ENCODE measurements at places on chromosomes 5 and 9.
A peak's percentile ranks its signal among the peaks of the same experiment; 100 is the strongest.

GRCh38 chr5:54247226-54247625, 63.1 kb downstream of the ARL15 start:
- DNase-seq: no peak

DNA sequence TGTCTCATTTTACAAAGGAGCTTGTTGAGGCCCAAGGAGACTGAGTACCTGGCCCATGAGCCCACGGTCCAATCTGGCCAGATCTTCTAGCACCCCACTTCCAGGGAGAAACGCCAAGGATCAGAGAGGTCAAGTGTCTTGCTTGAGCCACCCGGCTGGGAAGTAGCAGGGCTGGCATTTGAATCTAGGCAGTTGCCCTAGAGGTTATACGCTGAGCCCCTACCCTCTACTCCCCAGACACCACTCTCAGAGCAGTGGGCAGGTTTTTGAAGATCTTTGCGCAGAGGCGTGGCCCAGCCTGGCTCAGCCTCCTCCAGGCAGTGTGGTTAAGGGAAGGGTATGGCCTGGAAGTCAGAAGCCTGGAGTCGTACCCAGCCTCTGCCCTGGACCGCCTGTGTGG, 5.8 kb upstream of the NUP214 start:
- DNase-seq: no peak

- DNase-seq: no peak
Measured at GRCh38 chr9:96177005-96177718, 124.8 kb downstream of the HSD17B3 start.

DNA sequence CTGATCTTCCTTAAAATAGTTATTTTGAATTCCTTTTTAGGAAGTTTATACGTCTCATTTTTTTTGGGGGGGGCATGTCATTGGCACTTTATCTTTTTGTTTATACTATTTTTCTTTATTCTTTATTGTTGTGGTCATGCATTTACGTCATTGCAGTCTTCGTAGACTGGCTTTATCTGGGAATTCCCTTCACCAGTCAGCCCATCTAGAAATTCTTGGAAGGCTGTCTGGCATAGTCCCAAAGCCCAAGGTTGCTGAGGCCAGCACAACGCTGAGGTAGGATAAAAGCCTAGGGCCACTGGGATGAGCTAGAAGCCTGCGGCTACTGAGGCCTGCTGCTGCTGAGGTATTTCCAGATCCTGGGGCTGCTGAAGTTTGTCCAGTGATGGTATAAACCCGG, 121.5 kb downstream of the ISOC1 start:
- DNase-seq: no peak

- peak; percentile 24 for DNase-seq
Measured at GRCh38 chr5:40842351-40842750, 1.2 kb downstream of the CARD6 start.

DNA sequence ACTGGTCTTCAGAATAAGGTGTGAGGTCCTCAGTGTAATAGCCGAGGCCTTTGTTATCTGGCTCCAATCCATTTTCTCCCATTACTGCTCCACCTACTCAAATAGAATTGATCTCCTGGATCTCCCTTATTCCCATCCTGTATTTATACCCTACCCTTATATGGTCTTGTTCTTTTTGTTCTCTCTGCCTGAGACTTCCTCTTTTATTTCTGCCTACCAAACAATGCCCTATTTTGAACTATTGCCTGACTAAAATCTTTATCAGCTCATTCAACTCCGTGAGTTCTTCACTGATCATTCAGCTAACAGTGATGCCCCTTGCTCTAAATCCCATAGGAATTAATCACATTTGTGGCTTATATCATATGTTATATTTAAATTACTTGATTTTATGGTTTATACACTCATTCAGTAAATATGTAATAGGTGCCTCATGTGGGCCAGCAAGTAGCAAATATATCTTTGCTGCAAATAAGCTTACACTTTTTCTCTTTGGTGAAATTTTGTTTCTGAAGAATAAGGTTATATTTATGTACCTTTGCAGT, 417.5 kb upstream of the MEF2C start:
- DNase-seq: no peak

GRCh38 chr5:125411744-125412560, 665.5 kb upstream of the ZNF608 start:
- DNase-seq: peak; percentile 38

GRCh38 chr5:139998837-139999236, 44.3 kb downstream of the NRG2 start:
- DNase-seq: no peak

DNA sequence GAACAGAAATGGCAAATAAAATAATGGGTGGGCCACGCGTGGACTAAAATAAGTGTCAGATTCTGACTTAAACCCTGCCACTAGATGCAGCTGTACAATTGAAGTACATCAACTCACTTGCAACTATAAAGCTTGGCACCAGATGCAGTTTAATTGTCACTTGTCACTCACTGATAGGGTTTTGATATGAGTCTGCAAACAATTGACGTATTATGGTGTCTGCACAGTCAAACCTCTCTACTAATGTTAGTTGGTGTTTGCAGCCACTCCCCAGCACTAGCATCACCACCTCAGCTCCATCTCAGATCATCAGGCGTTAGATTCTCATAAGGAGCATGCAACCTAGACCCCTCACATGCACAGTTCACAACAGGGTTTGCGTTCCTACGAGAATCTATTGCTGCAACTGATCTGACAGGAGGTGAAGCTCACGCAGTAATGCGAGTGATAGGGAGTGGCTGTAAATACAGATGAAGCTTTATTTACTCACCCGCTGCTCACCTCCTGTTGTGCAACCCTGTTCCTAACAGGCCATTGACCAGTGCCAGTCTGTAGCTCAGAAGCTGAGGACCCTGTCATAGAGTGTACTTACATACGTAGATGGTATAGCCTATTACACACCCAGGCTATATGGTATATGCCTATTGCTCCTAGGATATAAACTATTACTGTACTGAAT, 72.1 kb upstream of the SEMA6A start:
- DNase-seq: no peak

All from adipocyte (in vitro differentiated cells).